ENCODE measurements at places on chromosomes 12 and 14.

GRCh38 chr12:89350630-89351488, 1.4 kb downstream of the DUSP6 start:
- peak; percentile 33 for DNase-seq

DNA sequence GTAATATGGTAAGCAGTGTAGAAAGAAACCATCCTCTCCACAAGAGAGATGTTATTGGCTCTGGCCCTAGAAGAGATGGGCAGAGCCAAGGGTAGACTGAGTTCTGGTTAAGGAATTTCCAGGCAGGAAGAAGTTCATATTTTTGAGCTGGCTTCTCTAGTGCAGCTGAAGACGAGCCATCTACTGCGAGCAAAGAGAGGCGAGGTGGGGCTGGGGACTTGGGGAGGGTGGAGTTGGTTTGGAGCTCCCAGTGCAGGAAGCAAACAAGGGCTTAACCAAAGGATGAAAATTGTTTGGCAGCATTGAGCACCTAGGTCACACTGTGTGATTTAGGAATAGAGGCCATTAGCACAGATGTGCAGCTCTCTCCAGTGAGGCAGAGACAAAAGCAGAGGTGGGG, 239.6 kb downstream of the ZFP36L1 start:
- DNase-seq, result no peak

- no peak for DNase-seq
These were observed 120.7 kb downstream of the FOXN3 start for GRCh38 chr14:89296281-89296745.

- DNase-seq, result no peak
These were observed 118.3 kb upstream of the LRFN5 start for GRCh38 chr14:41488401-41488800.

GRCh38 chr12:68400226-68400829, 68.2 kb upstream of the MDM1 start:
- DNase-seq, result no peak

- DNase-seq, result no peak
These were observed 305.5 kb downstream of the AEBP2 start for GRCh38 chr12:19744705-19745218.

GRCh38 chr12:45727980-45728629, 1.4 kb upstream of the ARID2 start:
- DNase-seq, result no peak

DNA sequence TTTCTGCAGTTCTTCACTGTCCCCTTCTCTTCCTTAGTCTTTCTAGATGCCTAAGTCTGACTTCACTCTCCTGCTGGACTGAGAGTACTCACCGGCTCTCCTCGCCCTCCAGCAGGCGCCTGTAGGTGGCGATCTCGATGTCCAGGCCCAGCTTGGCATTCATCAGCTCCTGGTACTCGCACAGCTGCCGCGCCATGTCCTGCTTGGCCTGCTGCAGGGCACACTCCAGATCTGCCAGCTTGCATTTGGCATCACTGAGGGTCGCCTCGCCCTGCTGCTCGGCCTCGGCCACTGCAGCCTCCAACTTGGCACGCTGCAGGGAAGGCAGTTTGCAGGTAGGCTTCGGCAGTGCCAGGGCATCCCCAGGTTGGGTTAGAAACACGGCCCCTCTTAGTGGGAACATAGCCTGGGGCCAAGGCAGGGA, 5.2 kb downstream of the KRT84 start:
- DNase-seq, result peak; percentile 15

All from activated CD4-positive, alpha-beta T cell treated with anti-CD3 and anti-CD28 coated beads, Interleukin-2, amount 10 ng/mL, durations not matched to agents 7 days and 5 days (primary cell).